ENCODE measurements at places on chromosomes 13 and 19.

- ATAC-seq, result no peak
Measured at GRCh38 chr13:83691966-83692365, 190.3 kb downstream of the SLITRK1 start.

DNA sequence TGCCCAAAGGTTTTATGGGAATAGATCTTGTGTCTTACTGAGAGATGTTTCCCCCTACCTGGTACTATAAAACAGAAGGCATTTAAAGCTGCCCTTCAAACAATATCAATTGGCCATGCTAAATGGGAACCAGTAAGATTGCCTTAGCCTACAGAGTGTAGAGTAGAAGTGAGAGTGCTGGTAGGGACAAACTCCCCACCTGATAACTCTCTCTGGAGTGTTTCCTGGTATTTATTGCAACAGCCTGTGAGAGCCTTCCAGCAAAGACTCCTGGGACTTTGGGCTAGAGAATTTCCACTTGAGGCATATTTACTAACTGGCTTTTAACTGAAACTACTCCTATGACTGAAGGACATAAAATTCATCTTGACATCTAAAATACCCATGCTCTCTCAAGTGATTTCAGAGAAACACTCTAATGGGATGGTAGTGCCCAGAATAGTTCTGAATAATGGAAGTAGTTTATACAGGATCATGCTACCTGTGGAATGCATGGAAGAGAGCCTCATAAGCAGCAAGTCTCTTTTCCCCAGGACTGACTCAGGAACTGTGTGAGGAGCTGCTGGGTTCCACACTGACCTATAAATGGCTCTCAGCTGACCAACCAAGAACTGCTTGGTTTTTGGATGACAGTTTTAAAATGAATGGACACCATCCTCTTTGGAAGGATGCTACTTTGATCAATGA, 132.7 kb upstream of the SLITRK5 start:
- no peak for ATAC-seq

DNA sequence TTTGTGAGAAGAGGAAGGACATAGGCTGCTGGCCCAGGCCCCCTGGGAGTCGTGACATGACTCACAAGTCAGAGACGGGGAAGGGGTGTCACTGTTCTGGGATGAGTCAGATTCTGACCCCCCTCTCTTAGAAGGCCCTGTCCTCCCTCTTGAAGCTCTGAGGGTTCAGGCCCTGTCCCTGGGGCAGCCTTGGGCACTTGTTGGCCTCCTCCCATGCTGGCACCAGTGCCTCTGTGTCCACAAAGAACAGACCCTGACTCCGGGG, 2.7 kb upstream of the CEACAM7 start:
- no peak for ATAC-seq

DNA sequence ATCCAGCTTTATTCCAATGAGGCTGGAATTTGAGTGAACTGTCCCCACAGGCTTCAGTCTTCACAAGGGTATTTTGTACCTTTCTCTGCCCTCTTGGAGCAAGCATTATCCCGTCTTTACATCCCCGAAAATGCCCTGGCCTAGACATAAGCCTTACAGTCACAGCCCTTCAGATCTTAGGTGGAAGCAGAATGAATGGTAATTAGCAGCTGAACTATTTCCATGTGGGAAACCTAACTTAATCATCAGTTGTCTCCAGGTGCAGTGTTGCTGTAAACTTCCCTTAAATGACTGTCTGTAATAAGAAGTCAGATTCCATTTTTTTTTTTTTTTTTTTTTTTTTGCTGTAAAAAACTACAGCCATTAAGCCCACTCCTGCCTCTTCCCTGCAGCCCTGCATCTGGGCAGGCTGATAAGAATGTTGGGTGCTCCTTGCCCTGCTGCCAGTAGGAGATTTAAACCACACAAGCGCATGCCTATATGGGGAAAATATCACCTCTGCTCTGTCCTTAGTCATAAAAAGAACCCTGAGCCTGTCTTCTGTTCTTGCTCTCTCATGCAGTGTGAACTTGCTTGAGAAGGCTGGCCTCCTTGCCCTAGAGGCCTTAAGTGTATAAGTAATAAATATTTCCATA, 426.8 kb upstream of the SLITRK5 start:
- no peak for ATAC-seq

All from stimulated activated memory B cell treated with anti-CD40 and anti-IgM and Interleukin-4, amounts not matched to agents 10 μg/mL and 1 μg/mL and 100 μg/mL, for 72 hours (primary cell).